Smooth muscle cell of the umbilical artery (primary cell): ENCODE measurements at places on chromosomes 1 and 21. TPM values are rescaled to one million over a fixed set of nuclear protein-coding genes. Genes with fewer than 3 reads are reported as not detected.

The ACOT11 gene
- 1.5 and 2.4 TPM in 2 replicates for total RNA-seq

The KLHL21 gene
- total RNA-seq, result 29.1 and 61.5 TPM in 2 replicates

The ARID1A gene
- total RNA-seq, result 16.9 and 47.5 TPM in 2 replicates

The SLC35F3 gene
- total RNA-seq, result 0.09 and 0.30 TPM in 2 replicates

The C1QTNF12 gene
- total RNA-seq, result 0.92 and 1.5 TPM in 2 replicates

The SLC22A15 gene
- 4.5 and 7.7 TPM in 2 replicates for total RNA-seq

The PLPPR4 gene
- under 0.01 TPM in 1 of 2 replicates, not detected in the other for total RNA-seq

The AKR1A1 gene
- 103 and 145 TPM in 2 replicates for total RNA-seq

The NPHS2 gene
- total RNA-seq, result not detected in 2 replicates

The FCN3 gene
- total RNA-seq, result not detected in 2 replicates

The PEF1 gene
- 59.1 and 66.0 TPM in 2 replicates for total RNA-seq

The CA6 gene
- not detected in 2 replicates for total RNA-seq

The CLEC20A gene
- not detected in 2 replicates for total RNA-seq

The FAM72D gene
- 0.59 and 1.4 TPM in 2 replicates for total RNA-seq

The CHD1L gene
- total RNA-seq, result 35.0 and 49.0 TPM in 2 replicates

The AURKAIP1 gene
- total RNA-seq, result 52.6 and 85.8 TPM in 2 replicates

The MMP23B gene
- total RNA-seq, result 17.6 and 23.2 TPM in 2 replicates

The CD1C gene
- total RNA-seq, result not detected in 2 replicates

The COL16A1 gene
- 200 and 541 TPM in 2 replicates for total RNA-seq

The DNMT3L gene
- not detected in 2 replicates for total RNA-seq

The LIN28A gene
- not detected in 2 replicates for total RNA-seq

The TLR5 gene
- 0.14 TPM in 1 of 2 replicates, not detected in the other for total RNA-seq

The USP21 gene
- 7.7 and 11.0 TPM in 2 replicates for total RNA-seq

The LRRC53 gene
- not detected in 2 replicates for total RNA-seq

The OLFM3 gene
- not detected in 2 replicates for total RNA-seq

The AQP10 gene
- 0.05 TPM in 1 of 2 replicates, not detected in the other for total RNA-seq

The CYP4Z1 gene
- total RNA-seq, result not detected in 2 replicates

The PIGR gene
- not detected in 2 replicates for total RNA-seq
